ENCODE measurements at places on chromosomes 4 and X.

GRCh38 chrX:23822397-23822796 lies 39.4 kb downstream of the SAT1 start:
- DNase-seq: no peak

- no peak for DNase-seq
These were observed 21.3 kb downstream of the MAEA start for GRCh38 chr4:1310796-1311631.

DNA sequence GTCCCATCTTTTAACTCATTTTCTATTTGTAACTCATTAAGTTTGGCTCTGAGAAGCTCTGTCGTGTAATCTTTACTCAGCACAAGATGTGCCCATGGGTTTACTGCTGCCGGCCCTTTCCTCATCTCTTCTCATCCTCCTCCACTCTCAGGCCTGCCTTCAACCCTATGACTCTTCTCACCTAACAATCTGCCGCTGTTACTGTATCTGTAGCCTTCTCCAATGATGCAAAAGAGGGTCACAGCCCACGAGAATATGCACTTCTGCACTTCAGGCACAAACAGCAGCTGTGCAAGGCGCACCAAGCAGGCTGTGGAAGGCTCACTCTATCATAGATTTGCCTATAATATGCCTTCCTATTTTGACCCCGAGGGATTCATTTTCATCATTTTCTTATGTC lies 546.5 kb upstream of the GALNTL6 start:
- no peak for DNase-seq

DNA sequence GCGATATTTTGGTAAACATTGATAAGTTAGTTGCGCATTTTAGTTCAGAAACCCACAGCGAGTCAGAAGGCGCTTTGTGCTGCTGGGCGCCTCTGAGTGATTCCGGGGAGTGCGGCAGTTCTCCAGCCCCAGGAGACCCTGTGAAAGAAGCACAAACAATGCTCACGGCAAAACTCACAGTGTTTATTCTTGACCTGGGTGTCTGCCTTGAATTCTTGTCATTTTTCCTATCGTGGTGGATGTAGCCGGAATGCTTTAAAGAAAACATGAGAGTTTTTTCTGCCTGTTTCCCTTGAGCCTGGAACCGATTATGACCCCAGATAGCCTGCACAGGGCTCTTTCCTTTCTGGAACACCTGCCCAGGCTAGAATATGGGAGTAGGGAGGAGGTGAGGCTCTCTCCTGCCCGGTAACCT lies 6.7 kb downstream of the TBL1X start:
- DNase-seq: no peak

Measured in vagina (tissue), 2 donors.